ENCODE measurements at places on chromosomes 5 and 9.
A peak's percentile ranks its signal among the peaks of the same experiment; 100 is the strongest.

- DNase-seq = no peak
Measured at GRCh38 chr5:78809444-78809843, 160.9 kb upstream of the LHFPL2 start.

- DNase-seq = no peak
Measured at GRCh38 chr9:68763104-68763503, 58.1 kb downstream of the PIP5K1B start.

DNA sequence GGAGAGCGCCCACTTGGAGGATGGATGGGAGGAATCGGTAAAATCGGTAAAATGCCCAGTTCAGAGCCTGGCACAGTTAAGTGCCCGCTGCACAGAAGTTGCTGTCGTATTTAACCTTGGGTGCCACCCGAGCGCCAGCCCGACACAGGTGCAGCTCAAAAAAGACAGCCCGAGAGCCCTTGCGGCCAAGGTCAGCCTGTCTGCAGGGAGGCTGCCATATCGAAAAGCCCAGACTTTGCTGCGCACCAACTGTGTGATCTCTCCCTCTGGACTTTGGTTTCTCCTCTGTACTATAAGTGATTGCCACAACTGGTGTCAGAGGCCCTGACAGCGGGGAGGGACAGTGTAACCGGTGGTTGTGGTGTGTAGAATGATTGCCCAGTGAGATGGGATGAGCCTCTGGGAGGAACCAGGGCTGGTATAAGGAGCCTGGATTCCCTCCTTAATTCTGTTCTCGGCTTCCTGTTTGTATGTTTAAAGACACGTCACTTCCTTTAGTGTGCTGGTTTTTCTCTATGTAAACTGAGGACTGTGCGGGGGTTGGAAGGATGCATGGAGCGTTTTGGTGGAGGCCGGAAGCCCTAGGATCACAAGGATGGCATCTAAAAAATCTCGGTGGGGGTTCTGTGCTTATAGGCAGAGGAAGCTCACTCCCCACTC, 792 bp downstream of the NTMT1 start:
- DNase-seq = peak; percentile 46

DNA sequence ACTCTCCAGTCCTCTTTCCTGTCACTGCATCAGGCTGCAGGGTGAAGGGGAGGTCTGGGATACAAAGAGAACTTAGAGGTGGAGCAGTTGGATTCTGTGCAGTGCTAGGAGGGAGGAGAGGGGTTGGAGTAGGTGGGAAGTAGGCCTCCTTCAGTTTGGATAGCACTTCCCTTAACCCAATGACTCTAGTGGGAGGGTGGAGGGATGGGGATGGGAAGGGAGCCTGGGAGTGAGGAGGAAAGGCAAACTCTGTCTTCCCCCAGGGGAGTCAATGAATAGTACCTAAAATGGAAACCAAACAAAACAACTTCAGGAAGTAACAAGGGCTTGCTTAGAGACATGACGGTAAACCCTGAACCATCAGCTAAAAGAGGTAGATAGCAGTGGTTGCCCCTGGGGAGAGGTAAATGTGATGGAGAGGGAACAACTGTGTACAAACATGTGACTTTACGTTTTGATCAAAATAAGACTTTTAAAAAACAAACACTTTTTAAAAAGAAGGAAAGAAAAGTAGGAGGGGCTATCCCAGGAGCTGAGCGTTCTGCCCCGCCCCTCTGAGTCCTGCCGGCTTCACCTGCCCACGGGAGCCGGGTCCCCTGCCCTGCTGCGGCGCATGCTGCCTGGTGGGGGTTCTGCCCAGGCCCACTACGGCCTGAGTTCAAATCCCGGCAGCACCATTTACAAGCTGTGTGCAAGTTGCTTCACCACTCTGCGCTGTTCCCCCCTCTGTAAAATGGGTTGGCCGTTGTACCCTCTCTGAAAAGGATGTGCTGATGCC, 30.9 kb downstream of the GSN start:
- no peak for DNase-seq

GRCh38 chr9:7405924-7406604, 393.5 kb downstream of the DMAC1 start:
- DNase-seq = no peak

- peak; percentile 53 for DNase-seq
Measured at GRCh38 chr9:129834489-129835127, 467 bp downstream of the C9orf78 start.

- no peak for DNase-seq
Measured at GRCh38 chr9:109313351-109313750, 7.5 kb downstream of the EPB41L4B start.

DNA sequence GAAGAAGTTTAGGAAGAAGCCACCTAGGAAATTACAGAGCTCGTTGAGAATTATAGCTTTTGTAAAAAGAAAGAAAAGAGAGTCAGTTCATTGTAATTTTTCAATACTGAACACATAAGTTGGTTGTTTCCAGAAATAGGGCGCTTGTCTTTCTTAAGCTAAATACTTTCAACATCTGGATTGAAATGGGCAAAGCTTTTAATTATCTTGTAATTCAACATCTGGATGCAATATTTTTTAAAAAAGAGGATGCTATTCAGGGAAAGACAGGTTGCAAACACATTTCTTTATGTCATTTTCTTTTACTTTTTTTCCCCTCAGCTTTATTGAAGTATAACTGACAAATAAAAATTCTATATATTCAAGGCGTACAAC, 100.7 kb upstream of the TRPC7 start:
- no peak for DNase-seq

GRCh38 chr5:166509085-166509484, 1782.4 kb upstream of the WWC1 start:
- DNase-seq = no peak

DNA sequence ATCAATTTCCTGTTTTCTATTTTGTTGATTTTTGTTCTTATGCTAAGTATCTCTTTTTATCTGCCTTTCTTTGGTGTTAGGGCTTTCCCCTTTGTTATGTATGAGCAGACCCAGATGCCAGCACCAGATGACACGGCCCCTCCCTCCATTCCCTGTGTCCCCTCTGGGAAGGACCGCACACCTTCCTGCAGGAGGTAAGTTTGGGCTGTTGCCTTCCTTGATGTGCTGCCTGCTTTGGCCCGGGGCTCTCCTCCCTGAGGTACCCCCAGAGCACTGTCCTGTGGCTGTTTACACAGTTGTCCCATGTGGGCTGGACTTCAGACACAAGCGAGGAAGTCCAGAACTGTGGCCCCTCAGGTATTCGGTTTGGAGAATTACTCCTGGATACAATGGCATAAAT, 343.8 kb upstream of the IRX1 start:
- DNase-seq = no peak

GRCh38 chr5:131217791-131218190, 46.1 kb upstream of the CDC42SE2 start:
- DNase-seq = no peak

DNA sequence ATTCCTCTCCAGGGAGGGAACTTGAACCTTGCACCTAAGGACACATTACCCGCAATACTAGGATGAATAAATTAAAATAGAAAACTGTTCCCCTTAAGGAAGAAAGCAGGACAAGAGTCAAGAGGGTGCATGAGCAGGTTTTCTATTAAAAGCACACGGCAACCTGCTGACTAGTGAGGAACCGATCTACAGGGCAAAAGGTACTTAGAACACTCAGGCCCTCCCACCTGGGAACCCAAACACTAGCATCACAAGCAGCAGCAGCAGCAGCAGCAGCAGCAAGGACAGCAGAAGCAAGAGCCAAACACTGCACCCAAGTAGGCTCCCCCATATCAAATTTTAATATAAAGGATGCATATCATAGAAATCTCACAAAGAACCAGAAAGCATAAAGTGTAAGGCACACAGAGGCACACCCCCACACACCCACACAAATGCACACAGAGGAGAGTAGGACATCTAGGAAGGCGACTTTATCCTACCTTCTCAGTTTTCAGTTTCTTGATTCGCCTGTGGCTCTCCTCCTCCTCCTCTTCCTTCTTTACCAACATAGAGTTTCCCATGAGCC, 2.8 kb downstream of the ZNF608 start:
- no peak for DNase-seq

DNA sequence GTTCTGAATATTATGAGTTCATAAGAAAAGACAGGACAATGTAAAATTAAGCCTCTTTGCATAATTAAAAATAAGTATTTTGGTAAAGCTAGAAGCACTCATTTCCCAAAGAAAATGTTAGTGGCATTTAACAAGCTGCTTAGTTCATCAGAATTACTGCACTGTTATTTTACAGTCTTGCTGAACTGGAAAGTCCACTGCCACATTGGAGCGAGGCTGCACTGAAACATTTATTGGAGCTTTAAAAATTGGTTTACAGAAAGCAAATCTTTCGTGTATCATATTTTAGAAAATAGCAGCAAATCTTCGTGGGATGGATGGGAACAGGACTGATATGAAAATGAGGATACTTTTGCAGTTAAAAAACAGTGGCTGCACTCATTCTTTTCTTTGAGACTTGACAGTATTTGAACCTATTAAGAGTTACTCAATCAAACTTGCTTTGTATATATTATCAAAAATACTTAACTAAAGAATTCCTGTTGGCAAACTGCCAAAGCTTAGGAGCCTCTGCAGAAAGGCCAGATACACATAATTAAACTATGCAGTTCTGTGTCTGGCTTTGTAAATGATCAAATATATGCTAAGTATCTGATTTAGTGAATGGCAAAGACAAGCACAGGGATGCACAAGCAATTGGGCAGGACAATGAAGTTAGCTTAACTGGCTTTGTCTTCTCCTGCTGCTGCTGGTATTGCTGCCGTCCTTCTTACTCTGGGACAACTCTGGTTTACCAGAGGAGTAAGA, 16.5 kb upstream of the FBXL7 start:
- no peak for DNase-seq

GRCh38 chr5:139177809-139178588, 20.2 kb downstream of the SIL1 start:
- DNase-seq = no peak

DNA sequence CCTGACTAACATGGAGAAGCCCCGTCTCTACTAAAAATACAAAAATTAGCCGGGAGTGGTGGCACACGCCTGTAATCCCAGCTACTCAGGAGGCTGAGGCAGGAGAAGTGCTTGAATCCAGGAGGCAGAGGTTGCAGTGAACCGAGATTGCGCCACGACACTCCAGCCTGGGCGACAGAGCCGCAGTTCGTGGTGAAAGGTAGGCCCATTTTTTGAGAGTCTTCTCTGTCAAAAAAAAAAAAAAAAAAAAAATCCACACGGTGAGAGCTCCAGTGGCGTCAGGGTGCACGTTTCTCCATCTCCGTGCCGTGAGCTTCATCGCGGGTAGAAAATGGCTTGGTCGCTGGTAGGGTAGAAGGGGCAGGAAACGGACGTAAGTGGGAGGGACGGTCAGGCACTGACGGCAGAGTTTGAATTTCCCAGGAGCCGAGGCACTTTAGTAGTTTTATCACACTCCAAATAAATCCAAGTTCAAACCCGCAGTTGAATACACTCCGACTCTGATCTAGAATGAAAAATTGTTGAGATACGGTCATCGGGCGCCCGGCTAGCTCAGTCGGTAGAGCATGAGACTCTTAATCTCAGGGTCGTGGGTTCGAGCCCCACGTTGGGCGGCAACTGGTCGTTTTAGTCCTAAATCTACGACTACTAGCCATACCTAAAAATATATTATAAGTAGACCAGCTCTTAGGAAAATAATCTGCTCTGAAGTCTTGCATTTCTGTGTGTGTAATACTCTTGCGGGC, 2.4 kb upstream of the TRIM7 start:
- peak; percentile 86 for DNase-seq

DNA sequence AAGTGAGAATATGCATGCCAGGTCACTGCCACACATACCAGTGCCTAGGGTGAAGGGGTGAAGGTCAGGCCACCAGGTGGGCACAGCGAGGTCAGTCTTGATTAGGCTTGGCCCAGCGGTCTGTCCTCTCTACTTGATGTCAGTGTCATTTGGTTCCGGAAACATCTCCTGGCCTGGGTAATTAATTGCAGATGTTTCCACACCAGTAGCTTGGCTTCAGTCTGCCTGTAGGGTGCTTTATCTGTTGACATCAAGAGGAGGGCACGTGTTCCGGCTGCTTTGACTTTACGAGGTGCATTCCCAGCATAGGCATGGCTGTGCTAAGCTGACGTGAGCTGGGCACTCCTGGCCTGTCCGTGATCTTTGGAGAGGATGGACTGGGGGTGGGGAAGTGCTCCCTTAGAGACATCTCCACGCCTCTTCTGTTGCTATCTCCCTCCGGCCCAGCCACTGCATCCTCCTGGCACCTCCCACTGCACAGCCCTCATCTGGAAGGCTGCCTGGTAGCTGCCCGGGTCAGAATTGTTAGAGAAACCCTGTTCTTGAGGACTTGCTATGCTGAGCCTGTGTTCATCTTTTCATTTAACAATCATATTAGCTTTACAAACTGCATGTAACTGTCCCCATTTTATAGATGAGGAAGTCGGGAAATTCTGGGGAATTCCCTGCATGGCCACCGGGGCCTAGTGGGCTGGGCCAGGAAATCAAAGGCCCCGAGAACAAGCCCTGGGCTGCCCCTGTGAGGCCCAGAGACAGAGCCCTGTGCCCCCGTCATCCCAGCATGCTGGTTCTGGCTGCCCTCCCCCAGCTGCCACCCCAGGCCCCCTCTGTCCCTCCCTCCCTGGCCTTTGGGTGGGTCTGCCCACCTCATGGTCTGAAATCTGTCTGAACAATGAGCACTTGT, 29.1 kb downstream of the JADE2 start:
- DNase-seq = peak; percentile 67

DNA sequence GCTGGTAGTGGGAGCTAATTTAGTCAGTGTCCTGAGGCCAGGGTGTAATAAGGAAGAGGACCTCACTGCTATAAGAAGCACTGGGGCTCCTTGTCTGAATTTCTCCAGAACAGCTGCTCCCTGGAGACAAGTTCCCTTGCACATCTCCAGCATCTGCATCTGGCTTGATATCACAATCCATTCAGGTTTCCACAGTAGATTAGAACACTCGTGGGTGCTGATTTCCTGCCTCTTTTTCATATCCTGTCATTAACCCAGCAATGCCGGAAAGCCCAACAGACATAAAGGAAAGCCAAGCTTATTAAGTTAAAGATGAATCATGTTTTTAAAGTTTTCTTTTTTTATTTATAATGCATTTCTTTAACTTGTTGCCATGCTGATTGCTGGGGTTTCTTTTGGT, 232.3 kb upstream of the WWC1 start:
- DNase-seq = no peak

- DNase-seq = peak; percentile 29
Measured at GRCh38 chr5:76401801-76402250, 1.3 kb upstream of the IQGAP2 start.

DNA sequence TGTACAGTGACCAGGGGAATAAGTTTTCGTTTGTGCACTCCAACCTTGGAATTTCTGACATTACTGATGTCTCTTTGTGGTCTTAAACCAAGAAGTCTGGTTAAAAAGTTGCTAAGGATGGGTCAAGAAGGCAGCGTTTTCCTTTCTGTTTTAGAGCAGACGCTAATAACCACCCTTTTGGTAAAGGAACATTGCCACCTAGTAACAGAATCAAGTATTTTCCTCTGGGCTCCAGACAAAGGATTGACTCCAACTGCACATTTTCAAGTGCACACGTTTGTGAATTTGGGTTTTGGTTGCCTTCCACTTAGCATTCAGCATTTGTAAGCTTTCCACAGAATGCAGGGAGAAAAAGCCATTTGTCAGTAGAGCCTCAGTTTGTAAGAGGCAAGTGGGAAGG, 22.2 kb upstream of the CEP78 start:
- peak; percentile 54 for DNase-seq

GRCh38 chr5:167143716-167144115, 1147.7 kb upstream of the WWC1 start:
- no peak for DNase-seq

GRCh38 chr5:113771483-113771882, 258.0 kb downstream of the YTHDC2 start:
- DNase-seq = no peak

GRCh38 chr5:93637697-93638096, 54.7 kb downstream of the NR2F1 start:
- no peak for DNase-seq

All from CD4-positive, alpha-beta T cell treated with Interleukin-12 subunit alpha and Interleukin-12 subunit beta, for 1 hour (primary cell).